ENCODE measurements at places on chromosomes 4 and X. TPM values are rescaled to one million over a fixed set of nuclear protein-coding genes. Genes with fewer than 3 reads are reported as not detected.
A peak's percentile ranks its signal among the peaks of the same experiment; 100 is the strongest.

GRCh38 chr4:113273721-113274220, 224.3 kb downstream of the ANK2 start:
- H3K27me3 ChIP-seq, result no peaks in the 10 kb centered on the region
- H3K36me3 ChIP-seq, result no peaks in the 10 kb centered on the region
- no peak for DNase-seq
- no peak overlapping the region for H3K27ac ChIP-seq

- H3K4me1 ChIP-seq, result no peaks in the 10 kb centered on the region
- no peaks in the 10 kb centered on the region for H3K36me3 ChIP-seq
- no peak overlapping the region for H3K4me3 ChIP-seq
- no peaks in the 10 kb centered on the region for H3K27me3 ChIP-seq
- no peak for DNase-seq
Measured at GRCh38 chr4:96703265-96703664, 863.4 kb downstream of the PDHA2 start.

GRCh38 chrX:33138677-33139249, 72.6 kb downstream of the DMD start:
- no peaks in the 10 kb centered on the region for H3K36me3 ChIP-seq
- no peaks in the 10 kb centered on the region for H3K4me1 ChIP-seq
- DNase-seq, result no peak
- H3K27me3 ChIP-seq, result no peaks in the 10 kb centered on the region
- H3K27ac ChIP-seq, result no peak overlapping the region
- no peak overlapping the region for H3K4me3 ChIP-seq

GRCh38 chrX:122586831-122587230, 597.2 kb upstream of the GRIA3 start:
- no peaks in the 10 kb centered on the region for H3K4me1 ChIP-seq
- H3K27me3 ChIP-seq, result no peaks in the 10 kb centered on the region
- no peak overlapping the region for H3K27ac ChIP-seq
- no peak overlapping the region for H3K4me3 ChIP-seq
- no peaks in the 10 kb centered on the region for H3K36me3 ChIP-seq

DNA sequence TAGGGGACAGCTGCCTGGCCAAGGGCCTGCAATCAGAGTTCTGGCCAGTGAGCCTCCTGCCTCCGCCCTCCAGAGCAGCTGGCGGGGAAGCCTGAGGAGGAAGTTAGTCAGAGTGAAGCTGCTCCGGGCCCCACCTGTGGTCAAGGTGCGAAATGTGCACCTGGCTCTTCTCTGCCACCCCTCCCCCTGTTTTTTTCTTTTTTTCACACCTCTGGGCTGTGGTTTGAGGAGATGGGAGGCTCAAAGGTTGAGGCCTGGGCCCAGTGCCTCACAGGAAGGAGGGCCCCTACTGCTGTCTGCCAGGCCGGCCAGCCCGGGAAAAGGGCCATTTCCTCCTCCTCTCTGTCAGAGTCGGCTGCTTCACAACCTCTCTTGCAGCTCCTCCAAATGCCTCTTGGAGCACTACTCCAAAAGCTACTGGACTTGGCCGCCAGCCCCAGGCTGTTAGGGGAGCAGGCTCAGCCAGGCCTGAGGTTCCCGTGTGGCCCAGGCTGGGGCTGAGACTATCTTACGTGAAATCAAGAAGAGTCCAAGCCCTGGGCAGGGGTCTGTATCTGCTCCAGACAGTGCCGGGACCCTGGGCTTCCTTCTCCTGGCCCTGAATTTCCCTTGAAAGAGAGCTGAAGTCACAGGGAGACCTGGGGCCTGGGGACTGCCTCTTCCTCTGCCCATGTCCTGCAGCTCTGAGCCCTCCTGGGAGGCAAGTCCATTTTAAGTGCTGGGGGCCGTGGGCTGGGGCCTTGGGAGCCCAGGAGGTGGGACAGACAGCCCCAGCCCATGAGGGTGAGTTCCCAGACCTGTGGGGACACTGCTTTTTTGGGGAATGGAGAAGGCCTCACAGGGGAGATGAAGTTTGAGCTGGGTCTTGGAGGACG, 4.5 kb upstream of the CXCR3 start:
- peak overlapping the region; percentile 50 for H3K27ac ChIP-seq
- H3K4me3 ChIP-seq, result no peak overlapping the region
- H3K36me3 ChIP-seq, result no peaks in the 10 kb centered on the region
- no peaks in the 10 kb centered on the region for H3K27me3 ChIP-seq

- no peaks in the 10 kb centered on the region for H3K36me3 ChIP-seq
- DNase-seq, result no peak
- H3K4me1 ChIP-seq, result peaks cover 9% of the 10 kb centered on the region
- H3K27ac ChIP-seq, result peak overlapping the region; percentile 83
- no peaks in the 10 kb centered on the region for H3K27me3 ChIP-seq
Measured at GRCh38 chr4:112284662-112285411, 867 bp downstream of the TIFA start.

GRCh38 chr4:38659346-38659745, 4.7 kb upstream of the KLF3 start:
- DNase-seq, result no peak
- H3K27ac ChIP-seq, result no peak overlapping the region
- H3K36me3 ChIP-seq, result no peaks in the 10 kb centered on the region
- peaks cover 7% of the 10 kb centered on the region for H3K4me1 ChIP-seq
- no peaks in the 10 kb centered on the region for H3K27me3 ChIP-seq

DNA sequence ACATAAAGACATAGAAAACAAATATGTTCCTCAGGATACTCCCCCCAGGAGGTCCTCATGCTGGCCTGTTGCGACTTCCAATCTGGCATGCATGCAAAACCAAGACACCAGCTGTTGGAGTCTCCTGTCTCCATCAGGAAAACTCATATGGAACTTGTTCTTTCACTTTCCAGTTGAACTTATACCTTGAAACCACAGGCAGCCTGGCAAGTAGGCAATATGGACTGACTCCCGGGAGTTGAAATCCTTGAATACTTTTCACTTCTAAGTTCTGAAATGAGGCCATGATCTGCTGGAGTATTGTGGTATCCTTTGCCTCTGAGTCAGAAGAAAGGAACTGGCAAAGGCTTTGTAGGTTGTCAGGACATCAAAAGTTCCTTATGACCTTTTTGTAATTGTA, 444.2 kb downstream of the IDS start:
- no peaks in the 10 kb centered on the region for H3K27me3 ChIP-seq
- H3K36me3 ChIP-seq, result no peaks in the 10 kb centered on the region
- H3K4me3 ChIP-seq, result no peak overlapping the region
- no peak overlapping the region for H3K27ac ChIP-seq

GRCh38 chrX:40652664-40653063, 5.3 kb upstream of the CXorf38 start:
- no peak overlapping the region for H3K4me3 ChIP-seq
- 0 out of 2 replicates have a peak, but pooled peaks cover 3% of the 10 kb centered on the region for H3K36me3 ChIP-seq
- H3K27me3 ChIP-seq, result no peaks in the 10 kb centered on the region
- peaks cover 4% of the 10 kb centered on the region for H3K4me1 ChIP-seq
- no peak for DNase-seq

DNA sequence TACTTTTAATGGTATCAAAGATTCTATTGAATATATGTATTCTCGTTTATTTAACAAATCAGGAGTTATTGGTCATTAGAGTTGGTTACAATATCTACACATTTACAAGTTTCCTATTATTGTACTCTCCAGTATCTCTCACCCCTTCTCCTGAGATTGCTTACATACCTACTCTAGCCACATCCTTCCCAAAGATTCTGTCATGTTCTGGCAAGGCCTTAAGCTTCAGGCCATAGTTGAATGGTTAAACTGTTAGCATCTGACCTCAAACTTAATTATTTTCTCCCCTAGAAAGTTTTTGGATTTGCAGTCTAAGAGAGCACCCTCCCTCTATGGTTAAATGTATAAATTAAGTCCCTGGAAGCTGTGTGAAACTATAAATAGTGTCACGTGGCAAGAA, 784.2 kb downstream of the GLUD2 start:
- H3K4me1 ChIP-seq, result no peaks in the 10 kb centered on the region
- DNase-seq, result no peak
- H3K27me3 ChIP-seq, result no peaks in the 10 kb centered on the region

GRCh38 chr4:36574816-36575215, 293.4 kb downstream of the DTHD1 start:
- no peaks in the 10 kb centered on the region for H3K4me1 ChIP-seq
- H3K27ac ChIP-seq, result no peak overlapping the region

- no peak for DNase-seq
- H3K4me3 ChIP-seq, result no peak overlapping the region
- no peaks in the 10 kb centered on the region for H3K36me3 ChIP-seq
- H3K27me3 ChIP-seq, result no peaks in the 10 kb centered on the region
- H3K27ac ChIP-seq, result no peak overlapping the region
- H3K4me1 ChIP-seq, result no peaks in the 10 kb centered on the region
Measured at GRCh38 chr4:133801883-133802282, 399.7 kb downstream of the PABPC4L start.

DNA sequence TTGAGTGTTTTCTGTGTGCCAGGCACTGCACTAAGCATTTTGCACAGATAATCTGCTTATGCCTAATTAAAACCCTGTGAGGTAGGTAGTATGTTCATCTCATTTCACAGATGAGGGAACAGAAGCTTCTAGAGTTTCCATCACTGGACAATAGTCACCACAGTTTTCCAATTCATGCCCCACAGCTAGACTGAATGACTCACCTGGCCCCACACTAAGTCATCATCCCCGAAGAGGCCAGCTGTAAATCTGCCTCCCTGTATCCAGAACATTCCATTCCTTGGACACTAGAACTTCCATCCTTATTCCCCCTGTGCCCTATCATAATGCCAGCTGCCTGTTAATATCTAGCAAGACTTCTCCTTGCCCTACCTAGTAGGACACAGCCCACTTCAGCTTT, 40.9 kb upstream of the NYX start:
- DNase-seq, result no peak
- no peaks in the 10 kb centered on the region for H3K27me3 ChIP-seq

DNA sequence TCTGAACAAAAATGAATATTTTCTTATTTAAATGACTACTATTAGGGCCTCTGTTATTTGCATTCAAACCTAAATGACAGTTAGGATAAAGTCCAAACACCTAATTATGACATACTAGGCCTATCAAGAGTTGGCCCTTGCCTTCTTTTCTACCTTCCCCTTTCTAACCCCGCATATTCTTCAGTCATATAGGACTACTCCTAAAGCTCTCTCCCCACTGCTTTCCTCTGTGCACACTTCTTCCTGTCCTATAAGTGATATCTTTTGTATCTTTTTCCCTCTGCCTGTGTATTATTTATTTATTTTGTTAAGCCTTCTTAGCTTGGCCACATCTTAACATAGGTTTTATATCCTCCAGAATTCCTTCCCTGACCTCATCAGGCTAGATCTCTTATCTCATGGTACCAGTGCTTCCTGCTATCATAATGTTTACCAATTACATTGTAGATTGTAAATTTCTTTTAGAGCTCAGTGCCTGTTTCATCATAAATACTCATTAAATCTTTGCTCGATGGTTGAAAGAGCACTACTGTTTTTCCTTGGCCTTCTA, 22.5 kb downstream of the ERVMER34-1 start:
- H3K4me3 ChIP-seq, result no peak overlapping the region
- H3K4me1 ChIP-seq, result no peaks in the 10 kb centered on the region
- H3K36me3 ChIP-seq, result no peaks in the 10 kb centered on the region
- DNase-seq, result no peak

DNA sequence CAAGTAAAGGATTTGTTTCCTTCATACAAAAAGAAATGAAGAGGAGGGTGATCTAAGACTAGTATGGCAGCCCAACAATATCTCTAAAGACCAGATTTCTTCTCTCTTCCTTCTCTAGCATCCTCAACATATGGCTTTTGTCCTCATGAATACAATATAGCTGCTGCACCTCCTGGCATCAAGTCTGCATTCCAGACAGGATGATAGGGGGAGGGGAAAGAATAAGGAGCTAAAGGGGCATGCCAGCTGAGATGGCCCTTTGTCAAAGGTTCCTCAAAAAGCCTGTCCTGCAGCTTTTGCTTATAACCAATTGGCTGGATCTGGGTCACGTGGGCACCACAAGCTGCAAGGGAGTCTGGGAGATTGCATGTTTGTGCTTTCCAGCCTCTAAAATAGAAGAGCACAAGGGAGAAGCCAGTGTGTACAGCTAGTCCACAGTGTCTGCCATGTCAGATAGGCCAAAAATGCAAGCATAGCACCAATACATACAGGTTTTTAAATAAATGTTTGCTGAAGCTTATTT, 132.6 kb downstream of the BCOR start:
- H3K27ac ChIP-seq, result no peak overlapping the region
- no peaks in the 10 kb centered on the region for H3K36me3 ChIP-seq
- H3K4me3 ChIP-seq, result no peak overlapping the region
- H3K4me1 ChIP-seq, result peaks cover 25% of the 10 kb centered on the region
- H3K27me3 ChIP-seq, result no peaks in the 10 kb centered on the region

GRCh38 chr4:112196461-112196860, 35.1 kb upstream of the AP1AR start:
- no peaks in the 10 kb centered on the region for H3K27me3 ChIP-seq
- H3K4me3 ChIP-seq, result no peak overlapping the region
- H3K36me3 ChIP-seq, result no peaks in the 10 kb centered on the region
- DNase-seq, result no peak
- H3K4me1 ChIP-seq, result 0 out of 2 replicates have a peak, but pooled peaks cover 9% of the 10 kb centered on the region

- no peak overlapping the region for H3K4me3 ChIP-seq
- H3K27me3 ChIP-seq, result no peaks in the 10 kb centered on the region
- no peak overlapping the region for H3K27ac ChIP-seq
- no peak for DNase-seq
- H3K36me3 ChIP-seq, result no peaks in the 10 kb centered on the region
- H3K4me1 ChIP-seq, result no peaks in the 10 kb centered on the region
Measured at GRCh38 chrX:2566055-2566454, 65.3 kb upstream of the DHRSX start.

GRCh38 chr4:10579648-10580047, 104.9 kb downstream of the CLNK start:
- no peak for DNase-seq
- no peaks in the 10 kb centered on the region for H3K4me1 ChIP-seq
- H3K27ac ChIP-seq, result no peak overlapping the region
- no peak overlapping the region for H3K4me3 ChIP-seq
- H3K27me3 ChIP-seq, result no peaks in the 10 kb centered on the region

FATE1 gene
- total RNA-seq, result not detected

SYTL4 gene
- 8.8 TPM for total RNA-seq

ABCD1 gene
- total RNA-seq, result 7.1 TPM

CPLX1 gene
- total RNA-seq, result 14.5 TPM

CXCL10 gene
- not detected for total RNA-seq

AFM gene
- total RNA-seq, result not detected

TKTL1 gene
- 0.34 TPM for total RNA-seq

NR3C2 gene
- total RNA-seq, result 2.7 TPM

RPS6KA3 gene
- total RNA-seq, result 35.5 TPM

NMU gene
- total RNA-seq, result 81.1 TPM

GC gene
- total RNA-seq, result 1.8 TPM

SCML1 gene
- 2.7 TPM for total RNA-seq

All from HCT116 (cell line).